NCI-H2081 (cell line): ENCODE measurements at places on chromosomes 1 and 21.
A peak's percentile ranks its signal among the peaks of the same experiment; 100 is the strongest.

- DNase-seq, result peak; percentile 39
Measured at GRCh38 chr1:231626951-231627614, 493 bp downstream of the DISC1 start.

DNA sequence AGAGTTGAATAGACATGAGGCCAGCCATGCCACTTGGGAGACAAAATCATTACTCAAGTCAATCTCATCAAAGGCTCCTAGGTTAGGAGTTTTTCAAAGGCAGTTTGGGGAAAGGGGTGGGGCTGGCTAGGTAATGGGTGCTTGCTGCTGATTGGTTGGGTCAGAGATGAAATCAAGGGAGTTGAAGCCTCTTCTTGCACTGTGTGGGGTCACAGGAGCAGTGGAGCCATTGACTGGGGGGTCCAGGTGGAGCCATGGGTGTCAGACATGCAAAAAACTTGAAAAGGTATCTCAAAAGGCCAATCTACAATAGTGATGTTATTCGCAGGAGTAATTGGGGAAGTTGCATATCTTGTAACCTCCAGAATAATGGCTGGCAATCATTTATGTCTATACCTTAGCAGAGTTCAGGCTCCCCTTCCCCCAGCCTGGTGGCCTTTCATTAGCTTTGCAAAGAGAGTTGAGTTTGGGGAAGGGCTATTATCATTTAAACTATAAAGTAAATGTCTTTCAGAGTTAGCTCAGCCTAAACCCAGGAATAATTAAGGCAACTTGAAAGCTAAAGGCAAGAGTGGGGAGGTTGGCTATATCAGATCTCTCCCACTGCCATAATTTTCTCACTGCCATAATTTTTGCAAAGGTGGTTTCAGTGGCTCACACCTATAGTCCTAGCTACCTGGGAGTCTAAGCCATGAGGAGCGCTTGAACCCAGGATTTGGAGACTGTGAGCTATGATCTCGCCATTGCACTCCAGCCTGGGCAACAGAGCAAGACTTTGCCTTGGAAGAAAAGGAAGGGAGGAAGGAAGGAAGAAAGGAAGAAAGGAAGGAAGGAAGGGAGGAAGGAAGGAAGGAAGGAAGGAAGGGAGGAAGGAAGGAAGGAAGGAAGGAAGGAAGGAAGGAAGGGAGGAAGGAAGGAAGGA is 7.8 kb upstream of the PINK1 start:
- no peak for DNase-seq

GRCh38 chr1:16922466-16922865 is 735 bp downstream of the CROCC start:
- no peak for DNase-seq

DNA sequence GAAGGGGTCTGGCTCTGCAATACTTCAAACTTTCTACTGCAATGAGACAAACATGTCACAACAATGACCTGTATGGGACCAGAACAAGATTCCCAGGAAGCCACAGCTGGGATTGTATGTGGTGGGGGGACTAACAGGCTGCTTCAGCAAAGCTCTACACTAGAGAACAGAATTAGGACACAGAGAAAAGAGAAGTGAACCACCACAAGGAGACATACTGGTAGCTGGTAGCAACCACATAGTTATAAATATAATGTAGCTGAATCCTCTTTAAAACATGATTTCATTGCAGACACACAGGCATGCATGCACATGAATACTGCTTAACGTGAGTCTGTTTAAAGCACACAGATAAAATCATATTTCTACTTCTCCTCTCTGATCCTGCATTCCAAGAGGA is 3.5 kb upstream of the ILDR2 start:
- DNase-seq, result no peak

- DNase-seq, result peak; percentile 38
Measured at GRCh38 chr1:223820515-223820858, 25.3 kb downstream of the TP53BP2 start.

DNA sequence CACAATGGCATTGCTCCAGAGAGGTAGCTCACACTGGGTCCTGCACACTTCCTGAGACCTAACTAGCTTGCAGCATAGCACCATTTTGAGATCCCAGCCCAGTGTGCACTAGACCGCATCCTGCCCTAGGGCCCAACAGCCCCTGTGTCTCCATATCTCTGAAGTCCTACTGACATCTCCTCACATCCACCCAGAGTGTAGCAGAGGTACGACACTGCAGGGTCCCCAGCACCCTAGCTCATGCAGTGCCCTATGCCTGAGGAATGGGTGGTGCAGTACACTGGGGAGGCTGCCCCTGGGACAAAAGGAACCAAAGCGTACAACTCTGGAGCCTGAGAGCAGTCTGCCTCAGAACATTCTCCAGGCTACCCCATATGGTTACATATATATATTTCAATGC is 111.4 kb upstream of the DEPDC1 start:
- DNase-seq, result no peak

- DNase-seq, result no peak
Measured at GRCh38 chr1:183168308-183168707, 17.8 kb upstream of the LAMC2 start.

- DNase-seq, result no peak
Measured at GRCh38 chr1:109319114-109319513, 12.3 kb upstream of the MYBPHL start.

DNA sequence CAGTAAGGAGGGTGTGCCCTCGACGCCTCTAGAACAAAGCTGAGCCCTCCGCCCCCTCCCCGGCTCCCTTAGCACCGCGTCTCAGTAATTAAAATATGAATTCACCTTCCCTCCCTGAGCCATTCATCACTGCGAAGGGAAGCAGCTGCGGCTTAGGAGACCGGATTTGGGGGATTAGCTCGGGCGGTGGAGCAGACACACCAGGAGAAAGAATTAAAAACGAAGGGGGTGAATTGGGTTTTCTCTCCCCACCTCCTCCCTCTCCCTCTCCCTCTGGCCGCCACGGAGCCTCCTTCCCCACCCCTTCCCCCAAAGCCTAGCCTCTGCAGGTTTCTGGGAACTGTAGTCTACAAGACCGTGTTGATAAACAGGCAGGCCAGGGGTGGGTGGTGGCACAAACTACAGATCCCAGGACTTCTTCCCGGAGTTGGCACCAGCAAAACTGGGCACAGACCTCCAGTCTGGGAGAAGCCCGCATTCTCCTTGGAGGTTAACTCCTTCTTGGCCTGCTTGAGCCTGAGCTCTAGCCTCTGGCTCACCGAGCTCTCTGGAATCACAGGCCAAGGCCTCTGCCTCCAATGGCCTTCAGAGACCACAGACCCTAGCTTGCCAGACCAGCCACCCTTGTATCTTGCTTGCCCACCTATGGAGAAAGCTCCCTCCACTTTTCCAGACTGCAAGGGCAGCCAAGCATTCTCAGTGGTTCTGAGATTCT is 10.8 kb downstream of the BLACAT1 start:
- peak; percentile 42 for DNase-seq

GRCh38 chr1:27006683-27007082 is 6.0 kb downstream of the TENT5B start:
- DNase-seq, result no peak

DNA sequence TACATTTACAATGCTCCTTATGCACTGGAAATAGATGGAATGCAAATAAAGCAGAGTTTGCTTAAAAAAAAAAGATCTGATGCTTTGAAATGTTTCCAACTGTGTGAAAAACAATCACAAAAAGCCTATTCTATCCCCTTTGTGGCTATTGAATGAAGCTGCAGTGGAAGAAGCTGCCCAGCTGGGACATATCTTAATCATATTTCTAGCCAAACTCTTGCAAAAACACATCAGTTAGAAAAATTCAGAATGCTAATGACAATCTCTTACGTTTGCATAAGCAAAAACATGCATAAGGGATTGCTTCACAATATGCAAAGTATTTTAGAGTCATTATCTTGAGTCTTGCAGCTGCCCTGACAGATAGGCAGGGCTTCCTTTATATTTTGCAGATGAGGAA is 526.4 kb upstream of the USP24 start:
- no peak for DNase-seq

GRCh38 chr1:30654188-30654587 is 69.2 kb downstream of the MATN1 start:
- no peak for DNase-seq

DNA sequence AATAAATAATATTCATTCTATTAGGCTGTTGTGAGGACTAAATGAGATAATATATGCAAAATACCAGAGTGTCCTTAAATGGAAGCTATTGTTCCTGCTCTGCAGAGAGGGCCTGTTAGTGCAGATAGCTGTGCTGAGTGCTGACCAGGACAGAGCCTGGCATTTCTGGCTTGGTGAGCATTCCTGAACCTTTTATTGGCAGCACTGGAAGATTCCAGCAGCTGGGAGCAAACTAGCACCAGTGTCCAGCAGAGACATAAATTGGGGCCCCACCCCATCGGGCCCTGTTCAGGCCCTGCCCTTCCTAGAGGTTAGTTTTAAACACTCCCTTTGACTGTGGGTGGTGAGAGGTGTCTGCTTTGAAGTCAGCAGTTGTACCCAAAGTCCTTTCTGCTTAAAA is 85.9 kb upstream of the GADD45A start:
- DNase-seq, result no peak

- DNase-seq, result no peak
Measured at GRCh38 chr1:165893507-165893906, 66.1 kb downstream of the UCK2 start.

DNA sequence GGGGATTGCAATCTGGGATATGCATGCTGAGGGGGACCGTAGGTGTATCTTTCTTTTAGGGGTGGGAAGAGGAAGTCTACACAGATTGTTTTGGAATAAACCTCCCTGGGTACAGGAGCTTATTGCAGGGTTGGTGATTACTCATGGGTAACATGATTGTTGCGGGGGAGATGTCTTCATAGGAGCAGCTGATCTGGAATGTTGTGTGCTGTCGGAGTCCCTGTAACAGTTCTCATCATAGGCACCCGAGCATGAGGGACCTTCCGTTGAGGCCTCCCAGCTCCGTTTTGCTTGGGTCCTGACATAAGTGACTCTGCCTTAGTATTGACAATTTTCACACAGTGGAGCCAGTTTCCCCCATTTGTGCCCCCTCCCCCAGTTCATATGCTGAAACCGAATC is 4.2 kb upstream of the PRXL2B start:
- no peak for DNase-seq

DNA sequence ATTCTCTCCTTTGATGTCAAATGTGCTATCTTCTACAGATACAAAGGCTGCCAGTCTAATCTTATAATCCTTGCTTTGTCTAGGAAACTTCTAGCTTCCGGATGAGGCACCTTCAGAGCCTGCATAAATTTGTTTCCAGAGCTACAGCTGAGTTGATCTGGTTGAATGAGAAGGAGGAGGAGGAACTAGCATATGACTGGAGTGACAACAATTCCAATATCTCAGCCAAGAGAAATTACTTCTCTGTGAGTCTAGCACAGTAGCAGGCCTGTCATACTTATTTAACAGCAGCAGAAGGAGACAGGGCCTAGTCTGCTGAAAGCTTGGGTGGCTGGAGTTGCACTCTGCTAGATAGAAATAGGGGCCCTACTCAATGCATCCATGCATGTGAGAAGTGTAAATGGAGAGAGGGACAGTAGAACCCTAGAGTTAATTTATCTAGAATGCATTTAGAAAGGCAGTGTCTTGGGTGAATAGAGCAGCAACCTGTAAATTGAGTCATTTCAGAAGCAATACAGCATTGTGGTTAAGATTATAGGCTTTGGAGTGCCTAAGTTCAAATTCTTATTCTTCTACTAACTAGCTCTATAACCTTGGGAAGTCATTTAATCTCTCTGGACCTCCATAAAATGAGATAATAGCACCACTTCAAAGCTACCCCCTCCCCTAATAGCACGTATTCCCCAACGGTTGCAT is 89.0 kb downstream of the MACF1 start:
- DNase-seq, result no peak

DNA sequence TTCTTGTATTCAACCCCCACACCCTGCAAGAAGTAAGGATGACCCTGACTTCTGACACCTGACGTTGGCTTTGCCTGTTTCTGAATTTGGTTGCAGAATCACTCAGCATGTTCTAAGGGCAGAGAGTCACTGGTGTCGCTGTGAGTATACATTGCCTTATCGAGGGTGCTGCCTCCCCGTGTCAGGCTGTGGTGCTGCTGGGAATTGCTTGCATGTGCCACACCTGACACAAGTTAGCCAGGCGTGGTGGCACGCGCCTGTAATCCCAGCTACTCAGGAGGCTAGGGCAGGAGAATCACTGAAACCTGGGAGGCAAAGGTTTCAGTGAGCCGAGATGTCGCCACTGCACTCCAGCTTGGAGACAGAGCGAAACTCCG is 45.9 kb downstream of the WDR4 start:
- DNase-seq, result peak; percentile 46

DNA sequence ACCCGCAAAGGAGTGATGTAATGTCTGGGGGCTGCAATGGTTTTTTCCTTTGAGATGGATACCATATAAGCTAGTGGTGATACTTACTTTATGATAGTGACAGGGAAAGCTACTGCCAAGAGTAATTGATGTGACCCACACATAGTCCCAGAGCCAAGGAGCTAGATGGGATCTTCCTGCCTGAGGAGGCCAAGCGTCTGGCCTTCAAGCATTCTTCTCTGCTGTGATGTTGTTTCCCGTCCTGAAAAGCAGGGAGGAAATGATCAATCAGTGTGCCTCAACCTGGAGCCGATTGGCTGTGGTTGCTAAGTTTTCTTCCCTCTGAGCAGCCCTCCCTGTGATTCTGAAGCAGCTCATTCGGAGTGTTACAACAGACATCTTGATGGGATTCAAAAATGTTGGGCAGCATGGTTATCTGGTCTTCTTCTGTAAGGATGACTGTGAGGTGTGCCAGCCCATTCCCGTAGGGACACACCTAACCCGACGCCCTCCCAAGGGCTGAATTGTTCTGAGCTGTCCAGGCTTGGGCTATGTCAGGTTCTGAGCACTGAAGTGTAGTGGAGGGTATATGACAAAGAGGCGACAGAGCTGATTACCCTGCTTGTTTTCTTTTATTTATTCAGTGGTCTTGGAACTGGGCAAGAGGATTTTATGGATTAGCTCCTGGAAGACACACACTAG is 56.7 kb downstream of the UCK2 start:
- no peak for DNase-seq

GRCh38 chr1:196372896-196373536 is 235.2 kb downstream of the KCNT2 start:
- DNase-seq, result peak; percentile 36

DNA sequence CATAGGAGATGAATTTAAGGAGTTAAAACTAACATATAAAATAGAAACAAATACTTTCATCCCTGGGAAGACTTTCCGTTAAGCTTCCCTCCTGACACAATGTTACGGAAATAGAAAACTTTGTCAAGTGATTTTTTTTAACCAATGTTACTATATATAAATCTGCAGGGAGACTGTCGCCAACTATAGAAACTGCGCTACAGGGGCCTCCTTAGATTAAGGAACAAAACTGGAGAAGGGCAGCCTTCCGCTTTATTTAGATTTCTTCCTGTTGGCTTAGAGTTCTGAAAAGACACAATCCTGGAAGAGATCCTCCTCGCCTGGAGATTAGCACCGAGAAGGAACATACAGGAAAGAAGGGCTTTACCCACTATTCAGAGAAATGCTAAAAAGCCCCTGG is 1.5 kb downstream of the MGST3 start:
- no peak for DNase-seq

DNA sequence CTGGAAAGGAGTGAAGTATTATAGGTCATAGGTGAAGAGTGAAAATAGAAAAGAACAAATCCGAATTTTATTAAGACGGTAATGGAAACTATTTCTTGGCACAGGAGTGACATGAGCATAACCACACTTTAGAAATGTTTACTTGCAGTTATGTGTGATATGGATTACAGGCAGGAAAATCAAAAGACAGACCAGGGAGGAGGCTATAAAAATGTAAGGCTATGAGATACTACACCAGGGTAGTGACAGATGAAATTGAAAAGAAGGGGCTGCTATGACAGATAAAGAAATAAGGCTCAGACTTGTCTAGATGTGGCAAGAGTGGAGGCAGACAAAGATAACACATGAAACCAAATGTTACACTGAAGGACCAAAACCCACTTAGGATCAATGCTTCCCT is 31.7 kb downstream of the GPATCH2 start:
- DNase-seq, result no peak

- DNase-seq, result no peak
Measured at GRCh38 chr1:200051620-200052019, 24.1 kb downstream of the NR5A2 start.
